ENCODE measurements at places on chromosomes 12 and 14.

GRCh38 chr14:73754911-73755360 is 40.8 kb upstream of the PNMA1 start:
- peak; percentile 50 for DNase-seq

GRCh38 chr12:4279198-4279690 is 5.7 kb downstream of the CCND2 start:
- no peak for DNase-seq

- peak; percentile 36 for DNase-seq
These were observed 28.9 kb upstream of the MAPKAPK5 start for GRCh38 chr12:111812881-111813741.

- no peak for DNase-seq
These were observed 2.1 kb upstream of the ATXN7L3B start for GRCh38 chr12:74535536-74535935.

GRCh38 chr14:102731871-102732800 is 45.1 kb upstream of the TRAF3 start:
- DNase-seq = no peak

DNA sequence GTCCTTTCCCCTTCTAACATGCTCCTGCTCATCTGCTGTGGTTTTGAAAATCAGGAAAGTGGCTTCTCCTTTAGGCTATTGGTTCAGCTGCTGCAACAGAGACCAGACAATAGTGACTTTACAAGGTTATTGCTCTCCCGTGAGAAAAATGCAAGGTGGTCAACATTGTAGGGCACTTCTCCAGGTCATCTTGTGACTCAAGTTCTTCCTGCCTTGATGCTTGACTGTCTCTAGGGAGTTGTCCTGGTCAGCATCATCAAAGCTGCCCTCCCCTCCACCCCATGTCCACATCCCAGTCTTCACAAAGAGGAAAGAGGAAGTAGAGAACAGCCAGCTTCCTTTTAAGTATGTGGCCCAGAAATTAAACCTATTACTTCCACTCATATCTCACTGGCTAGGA is 3.9 kb upstream of the TMEM63C start:
- DNase-seq = no peak
